Activated naive CD4-positive, alpha-beta T cell treated with anti-CD3 and anti-CD28 coated beads, Interleukin-2, amount 10 ng/mL, durations not matched to agents 7 days and 5 days (primary cell): ENCODE measurements at places on chromosomes 3 and 15.
A peak's percentile ranks its signal among the peaks of the same experiment; 100 is the strongest.

GRCh38 chr3:183730361-183730760 is 32.8 kb downstream of the YEATS2 start:
- peaks cover 64% of the 10 kb centered on the region for H3K36me3 ChIP-seq
- no peaks in the 10 kb centered on the region for H3K27me3 ChIP-seq
- no peak overlapping the region for H3K27ac ChIP-seq
- H3K4me1 ChIP-seq = no peaks in the 10 kb centered on the region

DNA sequence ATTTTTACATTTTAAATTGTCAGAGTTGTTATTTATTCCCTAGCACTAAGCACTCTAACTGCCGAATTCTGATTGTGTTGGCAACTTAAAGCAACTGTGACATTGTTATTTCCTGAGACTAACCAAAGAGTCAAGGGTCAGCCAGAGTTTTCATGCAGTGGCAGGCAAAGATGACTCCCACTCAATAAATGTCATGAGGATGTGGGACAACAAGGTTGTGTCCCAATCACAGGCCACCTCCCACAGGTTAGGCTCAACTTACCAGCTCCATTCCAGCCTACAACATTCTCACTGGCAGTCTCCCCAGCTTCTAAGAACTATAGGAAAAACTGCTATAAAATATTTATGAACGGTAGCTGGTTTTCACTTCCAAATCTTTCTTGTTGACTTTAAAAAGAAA is 80.1 kb downstream of the RSL24D1 start:
- no peaks in the 10 kb centered on the region for H3K36me3 ChIP-seq
- no peaks in the 10 kb centered on the region for H3K4me1 ChIP-seq
- H3K4me3 ChIP-seq = no peak overlapping the region
- no peak overlapping the region for H3K27ac ChIP-seq
- no peaks in the 10 kb centered on the region for H3K27me3 ChIP-seq
- DNase-seq = no peak

GRCh38 chr3:81888914-81889557 is 127.6 kb upstream of the GBE1 start:
- DNase-seq = no peak
- no peak overlapping the region for H3K4me3 ChIP-seq
- no peaks in the 10 kb centered on the region for H3K36me3 ChIP-seq
- H3K4me1 ChIP-seq = no peaks in the 10 kb centered on the region
- no peaks in the 10 kb centered on the region for H3K27me3 ChIP-seq

DNA sequence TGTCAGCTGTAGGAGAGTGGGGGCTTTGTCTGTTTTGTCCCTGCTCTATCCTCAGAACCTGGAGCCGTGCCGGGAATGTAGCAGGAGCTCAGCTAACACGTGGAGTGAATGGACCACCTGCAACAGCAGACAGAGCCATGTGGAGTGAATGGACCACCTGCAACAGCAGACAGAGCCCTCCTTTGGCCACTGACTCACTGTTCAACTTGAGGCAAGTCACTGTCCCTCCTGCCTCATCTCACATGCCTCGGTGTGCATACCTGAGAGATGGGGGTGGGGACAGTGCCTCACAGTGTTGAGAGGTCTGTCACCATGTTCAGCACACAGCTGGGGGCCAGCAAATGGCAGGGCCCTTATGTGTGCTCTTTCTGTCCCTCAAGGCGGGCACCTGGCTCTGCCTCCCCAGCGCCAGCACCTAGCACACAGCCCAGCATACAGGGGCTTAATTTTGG is 27.9 kb downstream of the FEM1B start:
- no peak overlapping the region for H3K4me3 ChIP-seq
- H3K4me1 ChIP-seq = peaks cover 19% of the 10 kb centered on the region
- peaks cover under 1% of the 10 kb centered on the region for H3K36me3 ChIP-seq
- no peak for DNase-seq

- H3K36me3 ChIP-seq = no peaks in the 10 kb centered on the region
- no peaks in the 10 kb centered on the region for H3K4me1 ChIP-seq
- no peak overlapping the region for H3K4me3 ChIP-seq
- no peak for DNase-seq
- H3K27me3 ChIP-seq = no peaks in the 10 kb centered on the region
Measured at GRCh38 chr3:6989608-6990291, 128.8 kb downstream of the GRM7 start.

DNA sequence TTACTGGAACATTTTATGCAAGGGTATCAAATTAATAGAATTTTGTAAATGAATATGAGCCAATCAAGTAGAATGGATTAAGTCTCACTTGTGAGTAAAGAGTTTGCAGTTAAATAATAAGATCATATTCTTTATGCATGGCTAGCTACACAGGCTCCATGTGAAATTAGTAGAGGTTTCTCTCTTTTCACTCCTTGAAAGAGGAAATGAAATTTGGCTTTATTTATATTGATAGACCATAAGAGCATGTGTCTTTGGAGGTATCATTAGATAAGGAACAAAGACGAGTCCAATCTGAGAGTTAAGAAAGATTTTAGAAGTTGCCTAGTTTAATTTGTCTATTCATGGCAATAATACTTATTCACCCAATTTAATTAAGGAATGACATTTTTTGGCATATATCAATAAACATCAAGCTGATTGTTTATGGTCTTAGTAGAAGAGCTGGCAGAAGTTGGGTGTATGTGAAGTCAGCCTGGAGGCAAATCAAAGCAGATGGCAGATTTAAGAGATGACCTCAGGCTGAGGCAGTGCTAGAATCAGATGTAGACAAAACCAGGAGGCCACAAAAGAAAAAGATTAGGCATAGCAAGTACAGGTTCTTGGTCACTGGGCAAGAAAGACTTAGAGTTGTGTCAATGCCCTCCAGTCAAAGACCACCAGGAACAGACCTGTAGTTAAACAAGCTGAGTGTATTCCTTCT is 406.5 kb upstream of the ARHGEF26 start:
- H3K27ac ChIP-seq = no peak overlapping the region
- DNase-seq = no peak
- H3K27me3 ChIP-seq = no peaks in the 10 kb centered on the region
- H3K4me3 ChIP-seq = no peak overlapping the region
- no peaks in the 10 kb centered on the region for H3K4me1 ChIP-seq

- no peak overlapping the region for H3K4me3 ChIP-seq
- no peaks in the 10 kb centered on the region for H3K4me1 ChIP-seq
- DNase-seq = no peak
- H3K36me3 ChIP-seq = no peaks in the 10 kb centered on the region
Measured at GRCh38 chr3:151766454-151766853, 32.7 kb downstream of the AADACL2 start.

DNA sequence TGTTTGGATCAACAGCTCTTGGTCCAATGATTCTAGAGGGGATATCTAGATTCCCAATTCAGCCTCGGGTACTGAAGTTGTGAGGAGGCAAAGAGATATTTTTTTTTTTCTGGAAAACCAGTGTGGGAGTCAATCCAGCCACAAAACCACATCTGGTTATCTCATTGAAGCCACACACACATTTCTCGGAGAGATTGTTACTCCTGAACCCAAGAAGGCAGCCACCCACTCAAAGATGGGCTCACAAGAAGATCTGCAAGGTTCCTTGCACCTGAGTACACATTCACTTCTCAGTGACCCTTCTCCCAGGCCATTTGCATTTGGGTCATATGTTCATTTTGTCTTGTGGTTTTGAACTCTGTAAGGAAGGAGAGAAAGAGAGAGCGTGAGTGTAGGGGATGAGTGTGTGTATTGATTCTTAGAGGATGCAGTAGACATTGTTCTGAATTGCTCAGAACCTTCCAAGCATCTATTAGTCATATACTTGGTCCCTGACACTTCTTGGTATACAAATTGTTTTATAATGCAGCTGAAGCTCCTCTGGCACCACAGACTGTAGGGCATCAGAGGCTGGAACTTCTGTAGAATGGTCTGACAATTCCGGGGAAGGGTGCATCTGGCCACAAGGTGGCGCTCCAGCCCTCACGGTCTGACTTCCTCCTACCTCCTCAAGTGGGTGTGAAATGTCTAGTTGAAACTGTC is 39.3 kb upstream of the TRA2B start:
- H3K27me3 ChIP-seq = peaks cover 4% of the 10 kb centered on the region
- H3K27ac ChIP-seq = no peak overlapping the region
- no peaks in the 10 kb centered on the region for H3K36me3 ChIP-seq
- no peak overlapping the region for H3K4me3 ChIP-seq
- H3K4me1 ChIP-seq = peaks cover 9% of the 10 kb centered on the region

DNA sequence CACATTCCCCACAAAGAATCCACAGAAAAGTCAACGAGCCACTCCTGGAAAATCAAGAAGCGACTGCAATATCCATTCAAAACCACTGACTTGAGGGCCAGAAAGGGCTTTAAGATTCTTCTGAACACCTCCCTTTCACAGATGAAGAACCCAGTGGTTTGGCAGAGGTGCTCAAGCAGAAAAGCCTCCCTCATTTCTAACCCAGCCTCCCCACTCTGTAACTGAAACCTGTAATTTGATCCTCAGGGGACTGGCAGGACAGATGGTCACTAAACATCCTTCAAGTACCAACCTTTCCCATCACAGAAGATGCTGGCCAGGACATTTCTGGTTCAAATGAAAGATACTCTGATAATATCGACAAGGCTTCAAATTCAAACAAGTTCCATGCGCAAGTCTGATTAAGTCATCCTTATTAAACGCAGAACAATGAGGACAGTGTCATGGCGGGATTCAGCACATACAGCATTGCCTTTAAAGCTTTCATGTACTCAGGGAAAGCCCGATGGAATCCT is 5.5 kb downstream of the SEMA5B start:
- peaks cover 9% of the 10 kb centered on the region for H3K4me1 ChIP-seq
- DNase-seq = no peak
- peaks cover 55% of the 10 kb centered on the region for H3K27me3 ChIP-seq
- H3K4me3 ChIP-seq = no peak overlapping the region

- no peaks in the 10 kb centered on the region for H3K36me3 ChIP-seq
- no peak overlapping the region for H3K27ac ChIP-seq
- H3K4me1 ChIP-seq = no peaks in the 10 kb centered on the region
Measured at GRCh38 chr3:170641510-170642236, 55.8 kb upstream of the SLC7A14 start.

DNA sequence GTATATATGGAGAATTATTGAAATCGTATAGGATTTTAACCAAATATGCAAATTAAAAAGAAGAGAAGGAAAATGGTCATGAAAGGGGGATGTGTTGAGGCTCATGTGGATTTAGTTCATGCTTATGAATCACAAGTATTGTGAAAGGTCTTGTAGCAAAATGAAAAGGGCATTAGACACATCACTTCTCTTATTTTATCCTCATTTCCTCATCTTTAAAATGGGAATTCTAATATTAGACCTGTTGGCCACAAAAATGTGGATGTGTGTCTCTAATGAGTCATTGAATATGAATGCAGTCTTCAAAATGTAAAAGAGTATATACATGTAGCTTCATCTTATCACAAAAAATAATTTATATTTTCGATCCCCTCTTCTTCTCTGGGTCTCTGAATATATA is 14.9 kb upstream of the ALCAM start:
- H3K36me3 ChIP-seq = no peaks in the 10 kb centered on the region
- peaks cover 8% of the 10 kb centered on the region for H3K4me1 ChIP-seq
- no peak overlapping the region for H3K4me3 ChIP-seq
- H3K27me3 ChIP-seq = peaks cover 24% of the 10 kb centered on the region

GRCh38 chr3:115885621-115886020 is 262.3 kb downstream of the GAP43 start:
- no peak for DNase-seq
- no peaks in the 10 kb centered on the region for H3K27me3 ChIP-seq
- H3K4me1 ChIP-seq = no peaks in the 10 kb centered on the region
- no peak overlapping the region for H3K4me3 ChIP-seq
- no peaks in the 10 kb centered on the region for H3K36me3 ChIP-seq
- no peak overlapping the region for H3K27ac ChIP-seq

DNA sequence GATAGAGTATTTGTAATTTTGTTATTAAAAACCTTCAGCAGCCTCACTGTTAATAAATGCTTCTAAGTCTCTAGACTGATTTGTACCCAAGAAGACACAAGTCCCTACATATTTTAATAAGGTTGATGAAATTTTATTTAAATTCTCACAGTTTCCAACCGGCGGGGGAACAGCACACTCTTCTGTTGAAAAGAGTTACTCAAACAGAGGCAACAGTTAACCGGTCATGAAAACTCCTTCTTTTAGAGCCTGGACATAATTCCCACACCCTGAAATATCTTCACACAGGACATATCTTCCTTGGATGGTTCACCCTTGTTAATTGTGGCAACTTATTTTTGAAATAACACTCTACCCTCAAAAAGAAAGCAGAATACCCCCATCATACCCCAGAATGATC is 278.8 kb downstream of the FOXP1 start:
- peak; percentile 49 for DNase-seq
- peaks cover 7% of the 10 kb centered on the region for H3K27me3 ChIP-seq

- H3K27me3 ChIP-seq = no peaks in the 10 kb centered on the region
- no peak for DNase-seq
- no peak overlapping the region for H3K4me3 ChIP-seq
- no peaks in the 10 kb centered on the region for H3K36me3 ChIP-seq
Measured at GRCh38 chr3:94525043-94525442, 462.2 kb downstream of the NSUN3 start.

GRCh38 chr15:72078887-72079286 is 39.1 kb downstream of the MYO9A start:
- DNase-seq = no peak
- peaks cover 3% of the 10 kb centered on the region for H3K4me1 ChIP-seq
- H3K4me3 ChIP-seq = no peak overlapping the region

- no peak for DNase-seq
- H3K27me3 ChIP-seq = no peaks in the 10 kb centered on the region
- H3K36me3 ChIP-seq = no peaks in the 10 kb centered on the region
- H3K27ac ChIP-seq = no peak overlapping the region
Measured at GRCh38 chr3:110307065-110307809, 764.4 kb upstream of the NECTIN3 start.

DNA sequence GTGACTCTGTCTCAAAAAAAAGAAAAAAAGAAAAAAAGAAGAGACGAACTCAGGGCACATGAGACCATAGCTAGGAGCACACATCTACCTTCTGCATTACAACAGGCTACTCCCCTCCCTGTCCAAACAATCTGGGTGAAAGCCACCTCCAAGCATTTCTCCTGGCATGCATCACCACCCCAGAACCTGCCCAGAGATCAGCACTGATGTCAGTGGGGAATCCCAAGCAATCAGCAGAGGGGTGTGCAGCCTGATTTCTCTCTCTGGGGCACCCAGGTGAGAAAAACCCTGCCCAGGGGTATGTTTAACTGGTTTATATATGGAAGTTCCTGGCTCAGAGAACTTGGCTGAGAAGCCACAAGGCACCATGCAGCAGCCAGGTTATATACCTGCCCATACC is 59.4 kb downstream of the CDC25A start:
- no peaks in the 10 kb centered on the region for H3K36me3 ChIP-seq
- H3K4me1 ChIP-seq = no peaks in the 10 kb centered on the region
- DNase-seq = no peak
- no peak overlapping the region for H3K27ac ChIP-seq

DNA sequence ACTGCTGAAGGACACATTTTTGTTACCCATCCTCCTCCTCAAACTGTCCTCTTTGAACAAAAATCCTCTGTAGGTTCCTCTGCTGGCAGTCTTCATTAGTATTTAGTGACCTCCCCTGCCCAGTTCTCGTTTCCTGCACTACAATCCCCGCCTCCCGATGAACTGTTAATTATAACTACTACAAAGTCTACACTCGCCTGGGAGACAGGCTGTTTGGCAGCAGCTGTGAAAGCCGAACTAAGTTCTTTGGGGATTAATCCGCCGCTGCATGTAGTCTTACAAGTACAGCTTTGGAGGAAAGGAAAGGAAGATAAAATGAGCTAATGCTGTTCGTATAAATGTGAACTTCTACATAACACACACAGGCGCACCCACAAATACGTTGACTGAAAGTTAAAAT is 160.0 kb upstream of the WNT5A start:
- no peaks in the 10 kb centered on the region for H3K36me3 ChIP-seq
- H3K4me3 ChIP-seq = no peak overlapping the region
- H3K27me3 ChIP-seq = no peaks in the 10 kb centered on the region
- no peak overlapping the region for H3K27ac ChIP-seq
- DNase-seq = no peak
